Stimulated activated CD8-positive, alpha-beta memory T cell treated with anti-CD3 and anti-CD28 coated beads, Interleukin-4, amount 100 ng/mL, for 24 hours (primary cell): ENCODE measurements at places on chromosomes 7 and 10.

DNA sequence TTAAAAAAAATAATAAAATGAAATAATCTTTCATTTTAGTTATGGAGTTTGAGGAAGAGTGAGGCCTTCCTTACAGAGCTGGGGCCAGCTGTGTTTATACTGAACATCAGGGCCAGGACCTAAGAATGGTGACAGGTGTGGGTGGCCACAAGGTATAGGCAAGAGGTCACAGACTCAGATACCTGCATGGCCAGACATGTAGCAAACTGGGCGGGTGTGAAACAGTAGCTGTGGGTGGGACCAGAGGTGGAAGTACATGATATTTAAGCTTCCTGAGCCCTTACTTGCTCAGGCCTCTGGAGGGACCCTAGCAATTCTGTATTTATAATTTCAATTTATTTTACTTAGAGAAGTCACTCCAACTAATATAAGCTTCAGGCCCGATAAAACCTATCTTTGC is 27.7 kb upstream of the CAMK1D start:
- no peak for DNase-seq

GRCh38 chr7:127338122-127338521 is 54.4 kb downstream of the ZNF800 start:
- no peak for DNase-seq

DNA sequence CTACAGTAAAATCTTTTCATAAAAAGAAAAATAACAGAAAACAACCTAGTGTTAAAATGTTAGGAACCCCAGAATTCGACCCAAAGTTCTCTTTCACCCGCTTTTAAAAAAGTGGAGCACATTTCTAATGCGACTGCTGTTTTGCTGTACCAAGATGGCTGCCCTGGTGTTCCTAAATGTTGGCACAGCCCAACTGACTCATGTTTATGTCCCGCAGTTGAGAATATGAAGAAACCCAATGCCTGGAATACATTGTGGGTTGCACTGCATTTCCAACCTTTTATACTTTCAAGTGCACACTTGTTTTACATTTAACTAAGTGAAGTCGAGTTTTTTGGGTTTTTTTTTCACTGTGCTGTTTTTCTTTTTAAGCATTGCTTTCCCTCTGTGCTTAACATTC is 944 bp downstream of the STEAP1B start:
- DNase-seq, result no peak

DNA sequence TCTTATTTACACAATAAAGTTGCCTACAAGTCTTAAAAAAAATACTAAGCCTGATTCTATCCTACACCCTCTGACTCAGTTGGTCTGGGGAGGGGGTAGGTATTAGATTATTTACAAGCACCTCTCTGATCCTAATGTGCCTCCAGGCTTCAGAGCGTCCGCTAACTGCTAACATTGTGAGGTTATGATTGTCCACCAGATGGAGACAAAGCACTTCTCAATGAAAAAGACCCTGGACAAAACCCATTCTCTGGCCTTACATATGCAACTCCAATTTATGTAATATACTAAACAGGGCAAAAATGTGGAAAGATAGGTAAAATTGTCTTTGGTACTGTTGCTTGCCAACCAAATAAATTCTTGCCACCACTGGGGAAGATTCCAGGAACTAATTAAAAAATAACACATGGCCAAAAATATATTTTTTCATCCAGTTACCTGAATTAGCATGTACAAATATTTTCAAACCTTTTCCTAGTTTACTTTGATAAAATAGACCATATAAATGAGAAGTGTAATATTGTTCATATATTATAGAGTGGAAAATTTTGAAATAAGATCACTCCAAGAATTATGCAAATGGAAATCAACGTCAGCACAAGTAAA is 92.4 kb downstream of the KIF20B start:
- DNase-seq, result no peak

- no peak for DNase-seq
Observed at GRCh38 chr10:132856869-132857524, 71.0 kb upstream of the NKX6-2 start.

- no peak for DNase-seq
Observed at GRCh38 chr7:156625580-156625979, 15.0 kb upstream of the RNF32 start.

- no peak for DNase-seq
Observed at GRCh38 chr7:82200601-82201000, 243.0 kb downstream of the CACNA2D1 start.

DNA sequence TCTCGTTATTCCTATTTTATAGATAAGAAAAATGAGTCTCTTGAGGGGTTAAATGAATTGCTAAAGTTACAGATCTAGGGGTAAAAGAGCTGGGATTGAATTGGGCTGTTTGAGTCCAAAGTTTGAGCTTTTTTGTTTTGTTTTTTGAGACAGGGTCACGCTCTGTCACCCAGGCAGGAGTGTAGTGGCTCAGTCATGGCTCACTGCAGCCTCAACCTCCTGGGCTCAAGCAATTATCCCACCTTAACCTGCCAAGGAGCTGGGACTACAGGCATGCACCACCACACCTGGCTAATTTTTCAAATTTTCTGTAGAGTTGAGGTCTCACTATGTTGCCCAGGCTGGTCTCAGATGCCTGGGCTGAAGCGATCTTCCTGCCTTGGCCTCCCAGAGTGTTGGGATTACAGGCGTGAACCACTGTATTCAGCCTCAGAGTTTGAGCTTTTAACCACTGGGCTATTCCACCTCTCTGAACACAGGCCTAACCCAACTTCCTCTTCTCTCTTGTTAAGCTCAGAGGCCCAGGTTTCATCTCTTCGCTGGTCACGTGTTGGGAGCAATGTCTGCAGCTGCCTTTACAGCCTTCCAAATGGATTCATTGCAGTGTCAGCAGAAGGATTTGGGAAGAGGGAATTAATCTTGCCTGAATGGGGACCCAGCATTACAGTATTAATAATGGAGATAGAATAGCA is 8.0 kb downstream of the SUFU start:
- no peak for DNase-seq

DNA sequence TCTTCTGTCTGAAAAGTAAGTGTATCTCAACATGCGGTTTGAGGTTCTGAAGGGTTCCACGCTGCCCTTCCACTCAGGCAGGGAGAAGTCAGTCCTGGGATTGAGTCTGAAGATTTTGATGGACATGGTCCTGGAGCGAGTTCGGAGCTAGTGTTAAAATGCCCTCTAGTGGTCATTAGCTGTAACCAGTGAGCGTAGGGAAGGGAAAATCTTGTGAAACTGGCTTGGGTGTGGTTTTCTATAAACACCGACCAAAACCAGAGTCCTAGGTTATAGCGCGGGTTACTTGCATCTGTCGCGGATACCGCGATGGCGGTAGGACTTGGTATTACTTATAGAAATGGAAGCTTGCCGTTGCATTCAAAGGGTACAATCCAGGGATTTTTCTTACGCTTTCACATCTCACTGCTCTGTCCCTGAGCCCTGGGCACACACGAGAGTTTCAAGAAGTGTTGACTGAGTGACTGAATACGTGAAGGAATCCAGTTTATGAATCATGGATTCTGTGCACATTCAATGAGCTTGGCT is 348.2 kb upstream of the C7orf33 start:
- no peak for DNase-seq
